ENCODE measurements at places on chromosomes 6 and 20.

DNA sequence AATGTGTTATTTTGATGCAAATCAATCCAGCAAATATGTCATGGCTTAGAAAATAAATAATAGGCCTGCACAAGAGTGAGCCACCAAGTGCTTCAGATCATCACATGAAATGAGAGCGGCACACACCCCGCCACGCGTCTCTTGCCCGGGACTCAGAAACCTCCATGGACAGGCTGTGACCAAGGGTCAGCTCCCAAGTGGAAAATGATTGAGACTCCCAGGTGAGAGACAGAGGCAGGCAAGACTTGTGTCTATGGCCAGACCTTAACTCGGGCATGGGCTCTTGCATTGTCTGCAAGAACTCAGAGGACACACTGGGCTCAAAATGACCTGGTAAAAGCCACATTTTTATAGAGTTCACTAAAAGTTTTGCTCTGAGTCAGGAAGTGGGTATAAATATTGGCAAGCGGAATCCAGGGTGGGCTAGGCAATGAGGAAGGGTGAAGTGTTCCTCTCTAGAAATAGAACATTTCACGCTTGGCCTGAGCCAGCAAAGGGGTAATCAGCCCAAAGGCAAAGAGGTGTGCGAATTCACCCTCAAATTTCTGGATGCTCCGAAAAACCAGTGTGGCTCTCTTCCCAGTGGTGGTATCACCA, 30.7 kb upstream of the RIN2 start:
- no peak for DNase-seq

- DNase-seq = no peak
Observed at GRCh38 chr6:84447651-84448050, 220.2 kb upstream of the CEP162 start.

GRCh38 chr6:41286544-41287346, at the start of gene TREM1:
Gene TREM1, minus strand, starts transcription at chr6:41286682. Its CDS starts 27 bp downstream, at chr6:41286655.
- peak; percentile 14 for DNase-seq

- DNase-seq = no peak
Observed at GRCh38 chr6:156487877-156488276, 289.3 kb upstream of the ARID1B start.

DNA sequence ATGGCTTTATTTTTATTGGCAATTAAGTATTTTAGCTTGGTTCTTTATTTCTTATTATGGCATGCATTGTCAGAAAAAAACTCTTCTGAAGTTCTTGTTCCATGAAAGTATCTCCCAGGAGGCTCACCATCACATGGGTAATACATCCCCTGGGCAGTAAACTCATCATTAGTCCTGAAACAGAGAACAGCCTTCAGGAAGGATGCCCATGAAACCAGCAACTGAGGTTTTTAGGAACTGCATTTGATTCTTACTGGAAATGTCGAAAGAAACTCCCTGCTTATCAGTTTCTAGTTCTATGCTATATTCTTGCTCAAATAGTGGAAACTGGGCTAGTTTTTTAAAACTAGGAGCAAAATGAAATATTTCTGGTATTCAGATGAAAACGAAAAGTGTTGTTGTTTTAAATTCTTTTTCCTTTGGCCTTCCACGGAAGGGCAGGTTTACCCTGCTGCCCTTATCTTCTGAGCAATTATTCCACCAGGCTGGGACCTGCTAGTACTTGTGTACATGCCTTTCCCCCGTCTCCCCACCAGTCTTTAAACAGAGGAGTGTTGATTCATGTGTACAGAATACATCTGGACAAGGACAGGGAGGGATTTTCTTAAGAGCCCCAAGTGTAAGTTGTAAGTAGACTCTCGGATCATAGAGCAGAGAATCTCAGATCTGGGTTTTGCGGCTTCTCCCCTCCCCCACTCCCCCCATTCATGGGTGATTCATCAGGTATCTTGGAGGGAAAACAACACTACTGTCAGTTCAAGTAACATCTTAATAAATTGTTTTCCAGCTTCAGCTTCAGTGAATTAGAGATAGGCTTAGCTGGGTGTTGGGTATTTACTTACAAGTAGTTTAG, 81.5 kb downstream of the RTN4IP1 start:
- peak; percentile 72 for DNase-seq

GRCh38 chr6:90149280-90149679, 147.4 kb downstream of the BACH2 start:
- no peak for DNase-seq

- DNase-seq = no peak
Observed at GRCh38 chr6:139605350-139605749, 230.9 kb upstream of the CITED2 start.

DNA sequence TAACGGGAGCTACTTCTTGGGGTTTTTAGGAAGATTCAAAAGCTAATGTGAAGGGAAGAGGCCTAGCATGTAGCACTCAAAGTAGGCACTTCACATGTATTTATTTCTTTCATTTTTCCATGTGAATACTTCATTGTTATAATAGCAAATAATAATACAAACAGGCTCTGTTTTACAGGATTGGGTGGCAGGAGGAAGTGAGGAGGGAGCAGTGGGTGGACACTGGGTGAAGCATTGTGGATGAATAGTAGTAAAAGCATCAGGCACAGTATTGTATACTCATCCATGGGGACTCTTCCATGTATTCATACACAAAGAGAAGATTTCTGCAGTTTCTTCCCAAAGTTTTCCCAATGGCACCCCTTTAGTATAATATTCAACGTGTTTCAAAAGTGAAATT, 38.4 kb upstream of the SNRPB2 start:
- DNase-seq = no peak

DNA sequence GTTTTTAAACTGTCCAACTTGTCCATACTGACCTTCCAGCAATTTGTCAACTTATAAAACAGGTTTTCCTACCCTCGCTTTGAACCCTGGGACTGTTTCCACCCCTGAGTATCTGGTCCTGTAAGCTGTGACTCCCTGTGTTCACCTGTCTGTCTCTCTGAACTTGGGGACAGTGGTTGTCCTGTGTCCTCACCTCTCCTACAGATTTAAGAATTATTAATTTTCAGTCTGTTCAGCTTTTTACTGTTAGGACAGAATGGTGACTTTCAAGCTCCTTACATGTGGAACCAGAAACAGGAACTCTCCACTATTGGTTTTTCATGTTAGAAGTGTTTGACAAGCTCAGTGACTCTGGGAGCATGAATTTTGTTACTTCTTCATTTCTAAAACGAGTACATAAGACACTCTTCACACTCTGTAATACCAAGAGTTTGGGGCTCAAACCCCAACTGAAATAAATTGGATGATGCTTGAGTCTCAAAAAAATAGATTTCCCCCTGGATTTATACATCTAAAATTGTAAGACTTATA, 713.9 kb downstream of the COL12A1 start:
- DNase-seq = no peak

GRCh38 chr6:135498185-135498841, 773 bp upstream of the AHI1 start:
- peak; percentile 83 for DNase-seq

- no peak for DNase-seq
Observed at GRCh38 chr20:11195169-11195568, 521.4 kb upstream of the JAG1 start.

GRCh38 chr6:152720974-152721373, 23.3 kb downstream of the MYCT1 start:
- no peak for DNase-seq

- peak; percentile 15 for DNase-seq
Observed at GRCh38 chr20:49149281-49150045, 38.7 kb downstream of the STAU1 start.

DNA sequence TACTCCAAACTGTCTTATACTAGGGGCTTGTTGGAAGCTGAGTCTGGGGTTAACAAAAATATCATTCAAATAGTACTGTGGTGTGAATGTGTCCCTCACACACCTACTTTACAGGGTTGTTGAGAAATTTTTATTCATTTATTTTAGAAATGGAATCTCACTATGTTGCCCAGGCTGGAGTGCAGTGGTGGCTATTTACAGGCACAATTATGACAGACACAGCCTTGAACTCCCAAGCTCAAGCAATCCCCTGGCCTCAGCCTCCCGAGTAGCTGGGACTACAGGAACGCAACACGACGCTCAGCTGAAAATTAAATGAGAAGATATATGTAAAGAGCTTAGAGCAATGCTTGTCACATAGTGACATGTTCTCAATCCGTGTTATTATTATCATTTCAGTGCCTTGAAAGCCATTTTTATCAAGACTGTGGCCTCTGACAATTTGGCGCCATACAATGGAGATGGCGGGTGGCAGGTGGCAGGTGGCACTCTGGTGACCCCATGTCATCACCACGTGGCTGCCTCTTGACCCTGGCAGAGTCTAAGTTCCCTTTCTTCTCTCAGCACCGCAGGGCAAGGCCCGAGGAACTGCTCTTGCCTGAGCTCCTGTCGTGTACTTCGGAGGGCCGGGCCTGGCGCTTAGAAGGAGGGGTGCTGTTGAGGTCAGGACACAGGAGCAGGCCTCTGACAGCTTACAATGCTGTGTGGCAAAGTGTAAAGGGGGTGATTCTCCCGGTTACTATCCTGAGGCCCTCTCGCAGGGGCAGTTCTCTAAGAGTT, 64.5 kb downstream of the STX11 start:
- no peak for DNase-seq

GRCh38 chr20:61611401-61612180, 359.5 kb downstream of the CDH4 start:
- DNase-seq = no peak

GRCh38 chr6:24126586-24127192, 674 bp downstream of the NRSN1 start:
- DNase-seq = no peak

DNA sequence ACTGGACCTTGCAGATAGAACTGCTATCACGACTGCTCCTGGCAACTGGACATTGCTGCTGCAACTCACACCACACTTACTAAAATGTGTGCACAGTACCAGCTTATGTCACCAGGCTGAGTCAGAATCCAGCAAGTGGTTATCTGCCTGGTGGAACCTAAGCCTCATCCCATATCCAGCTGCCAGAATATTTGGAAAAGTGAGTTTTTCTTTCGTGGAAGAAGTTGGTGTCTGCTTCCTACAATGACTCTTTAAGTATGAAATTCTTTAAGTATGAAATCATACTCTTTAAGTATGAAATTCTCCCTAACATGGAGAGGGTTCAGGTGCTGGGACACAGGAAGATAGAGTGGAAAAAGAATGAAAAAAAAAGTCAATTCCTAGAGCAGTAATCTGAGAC, 16.4 kb upstream of the POLR1H start:
- no peak for DNase-seq

DNA sequence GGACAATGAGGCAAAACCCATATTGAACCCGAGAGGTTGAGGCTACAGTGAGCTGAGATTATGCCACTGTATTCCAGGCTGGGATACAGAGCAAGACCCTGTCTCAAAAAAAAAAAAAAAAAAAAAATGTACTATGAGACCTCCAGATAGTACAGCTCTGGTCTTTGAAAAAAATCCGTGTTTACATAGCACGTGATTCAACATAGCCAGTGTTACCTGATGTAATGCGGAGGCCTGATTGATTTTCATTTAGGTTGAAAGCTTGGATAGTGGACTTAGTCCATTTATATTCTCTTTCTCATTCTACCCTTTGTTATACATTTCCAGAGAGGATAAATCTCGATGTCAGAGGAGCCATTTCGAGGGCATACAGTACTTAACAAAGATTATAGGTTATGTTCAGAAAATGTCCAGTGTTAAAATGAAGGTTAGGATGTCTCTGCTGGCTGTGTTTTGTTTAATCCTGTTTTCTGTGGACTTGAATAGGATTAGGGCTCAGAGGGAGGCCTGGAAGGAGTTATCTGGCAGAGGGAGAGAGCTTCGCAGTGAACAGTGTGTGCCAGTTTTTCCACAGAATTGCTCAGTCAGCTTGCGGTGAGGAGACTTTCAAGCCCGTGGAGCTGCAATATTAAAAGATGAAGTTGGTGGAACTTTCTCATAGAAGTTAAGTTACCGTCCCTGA, 33.9 kb upstream of the BCLAF1 start:
- peak; percentile 19 for DNase-seq

DNA sequence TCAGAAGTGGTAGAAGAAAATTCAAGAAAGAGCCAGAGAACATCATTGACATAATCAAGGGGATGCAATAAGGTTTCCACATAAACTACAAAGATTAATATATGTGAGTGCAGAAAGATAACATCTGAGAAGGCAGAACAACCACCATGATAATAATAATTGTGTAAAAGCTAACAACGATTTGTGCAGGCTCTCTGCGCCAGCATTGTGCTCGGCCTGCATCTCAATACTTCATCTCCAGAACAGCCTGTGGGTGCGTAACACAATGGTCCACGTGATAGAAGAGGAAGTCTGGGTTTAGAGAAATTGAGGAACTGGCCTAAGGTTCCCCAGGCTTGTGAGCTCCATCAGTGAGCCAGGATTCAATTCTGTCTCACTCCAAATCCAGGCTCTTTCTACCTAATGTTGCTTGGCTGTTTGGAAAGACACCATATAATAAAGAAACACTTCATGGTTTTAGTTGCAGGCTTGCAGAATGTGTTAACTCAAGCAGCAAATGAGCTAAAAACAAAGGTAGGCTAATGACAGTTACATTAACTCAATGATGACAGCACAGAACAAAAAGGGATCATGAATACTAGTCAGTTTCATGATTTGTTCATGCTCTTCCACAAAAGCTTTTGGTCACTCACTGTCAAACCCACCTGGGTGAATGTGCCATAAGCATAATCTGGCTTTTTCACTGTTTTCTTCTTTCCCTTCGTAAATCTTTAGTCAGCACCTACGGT, 71.2 kb downstream of the LY86 start:
- no peak for DNase-seq

GRCh38 chr6:135568379-135568778, 70.8 kb upstream of the AHI1 start:
- DNase-seq = no peak

- no peak for DNase-seq
Observed at GRCh38 chr20:44052166-44052565, 134.8 kb downstream of the JPH2 start.

- DNase-seq = peak; percentile 44
Observed at GRCh38 chr20:37473249-37474000, 47.6 kb upstream of the NNAT start.

- no peak for DNase-seq
Observed at GRCh38 chr20:1493536-1493935, 2.3 kb upstream of the SIRPB2 start.

DNA sequence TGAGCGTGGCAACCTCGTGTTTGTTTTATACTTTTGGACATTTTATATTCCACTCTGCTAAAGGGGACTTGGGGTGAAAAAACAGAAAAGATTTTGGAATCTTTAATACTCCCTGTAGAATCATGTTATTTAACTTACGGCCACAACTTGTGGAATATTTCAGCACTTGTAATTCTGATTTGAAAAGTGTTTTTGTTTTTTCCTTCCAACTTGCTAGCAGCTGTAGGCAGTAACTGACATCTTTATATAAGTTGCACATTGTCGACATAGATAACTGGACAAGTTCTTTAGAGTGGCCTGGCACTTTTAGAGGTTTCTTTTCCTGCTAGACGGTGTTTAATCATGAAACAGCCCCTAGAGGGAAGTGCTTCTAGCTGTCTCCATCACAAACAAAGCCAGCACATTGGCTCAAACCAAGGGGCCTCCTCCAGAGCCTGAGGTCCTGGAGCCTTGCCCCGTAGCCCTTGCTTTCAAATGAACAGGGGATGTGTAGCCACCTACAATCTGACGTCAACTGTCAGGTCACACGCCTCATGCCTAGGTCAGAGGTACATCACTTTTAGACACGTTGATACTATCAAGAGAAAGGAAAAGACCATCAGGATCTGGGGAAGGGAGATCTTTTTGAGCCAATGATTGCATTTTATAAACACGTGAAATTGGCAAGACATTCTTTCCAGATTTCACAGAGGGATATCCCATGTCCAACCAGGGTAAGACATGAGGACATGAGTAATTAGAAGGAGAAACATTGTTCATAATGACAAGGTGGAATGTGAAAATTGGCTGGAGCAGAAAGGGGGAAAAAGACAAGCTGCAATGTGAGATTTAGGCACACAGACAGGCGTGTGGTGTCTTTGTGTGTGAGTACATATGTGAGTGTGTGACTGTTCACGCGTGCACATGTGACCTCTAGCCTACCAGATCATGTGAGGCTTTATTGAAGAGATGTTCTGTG, 92.1 kb downstream of the TXNDC5 start:
- DNase-seq = no peak

All from NCI-H146 (cell line).